Stimulated activated naive B cell treated with anti-CD40 and anti-IgM and Interleukin-4, amounts not matched to agents 10 μg/mL and 1 μg/mL and 100 μg/mL, for 72 hours (primary cell): ENCODE measurements at places on chromosomes 13 and 19.

DNA sequence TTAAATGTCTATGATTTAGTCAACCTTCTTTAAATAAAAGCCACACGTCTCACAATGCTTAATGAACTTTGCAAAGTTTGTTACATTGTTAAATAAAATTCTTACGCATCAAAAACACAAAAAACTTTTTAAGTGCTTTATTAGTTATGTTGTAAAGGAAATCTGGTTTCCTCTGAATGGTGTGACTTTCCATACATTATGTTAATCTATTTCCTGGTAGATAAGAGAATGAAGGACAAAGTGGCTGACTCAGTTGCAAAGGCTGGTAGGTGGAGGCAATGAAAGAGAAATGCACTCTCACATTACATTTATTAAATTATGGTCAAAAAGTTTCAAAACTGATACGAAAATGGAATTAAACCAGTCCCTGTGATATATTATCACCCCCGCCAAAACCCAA lies 15.9 kb downstream of the KLF12 start:
- peaks cover 22% of the 10 kb centered on the region for H3K36me3 ChIP-seq
- H3K4me3 ChIP-seq = no peak overlapping the region
- H3K4me1 ChIP-seq = peaks cover 15% of the 10 kb centered on the region
- no peaks in the 10 kb centered on the region for H3K27me3 ChIP-seq

GRCh38 chr19:16449330-16449961 lies 22.3 kb downstream of the EPS15L1 start:
- peaks cover 91% of the 10 kb centered on the region for H3K4me1 ChIP-seq
- peak; percentile 66 for DNase-seq
- peak overlapping the region; percentile 44 for H3K4me3 ChIP-seq
- peaks cover 30% of the 10 kb centered on the region for H3K36me3 ChIP-seq
- no peaks in the 10 kb centered on the region for H3K27me3 ChIP-seq

DNA sequence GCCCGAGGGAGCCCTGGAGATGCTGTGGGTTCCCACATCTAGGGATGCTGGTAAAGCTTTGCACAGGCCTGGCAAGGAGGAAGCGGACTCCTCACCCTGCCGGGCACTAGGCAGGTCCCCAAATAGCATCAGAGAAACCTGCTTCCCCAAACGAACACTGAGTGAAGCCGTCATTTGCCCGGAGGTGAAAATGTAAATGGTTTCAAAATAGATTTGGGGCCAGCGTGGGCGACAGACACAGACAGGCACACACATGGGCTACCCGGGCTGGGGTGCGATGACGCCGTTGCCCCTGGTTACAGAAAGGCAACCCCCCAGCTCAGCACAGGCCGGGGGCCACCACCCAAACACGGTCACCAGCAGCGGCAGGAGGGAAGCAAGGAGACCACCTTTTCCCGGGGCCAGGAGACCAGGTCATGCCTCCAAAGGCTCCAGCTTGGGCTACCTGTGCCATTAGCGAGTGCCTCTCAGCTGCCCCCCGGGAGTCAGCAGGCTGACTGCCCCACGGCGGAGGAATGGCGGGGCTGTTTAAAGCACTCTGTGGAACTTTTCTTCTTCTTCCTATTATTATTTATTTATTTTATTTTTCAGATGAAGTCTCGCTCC lies 47.5 kb upstream of the NDUFS7 start:
- H3K4me3 ChIP-seq = no peak overlapping the region
- H3K27ac ChIP-seq = peak overlapping the region; percentile 79
- H3K4me1 ChIP-seq = peaks cover 4% of the 10 kb centered on the region

GRCh38 chr19:24166055-24166454 lies 79.1 kb downstream of the ZNF254 start:
- peaks cover 13% of the 10 kb centered on the region for H3K36me3 ChIP-seq
- no peak for DNase-seq
- H3K27me3 ChIP-seq = no peaks in the 10 kb centered on the region
- no peak overlapping the region for H3K27ac ChIP-seq
- no peak overlapping the region for H3K4me3 ChIP-seq
- no peaks in the 10 kb centered on the region for H3K4me1 ChIP-seq
